Activated CD8-positive, alpha-beta memory T cell treated with anti-CD3 and anti-CD28 coated beads, Interleukin-2, amount 50 U/mL, for 4 hours (primary cell): ENCODE measurements at places on chromosomes 3 and 15.

- no peak for DNase-seq
Observed at GRCh38 chr15:79675982-79676381, 220.8 kb downstream of the MTHFS start.

- DNase-seq: no peak
Observed at GRCh38 chr3:130607553-130608154, 90.7 kb downstream of the COL6A6 start.

DNA sequence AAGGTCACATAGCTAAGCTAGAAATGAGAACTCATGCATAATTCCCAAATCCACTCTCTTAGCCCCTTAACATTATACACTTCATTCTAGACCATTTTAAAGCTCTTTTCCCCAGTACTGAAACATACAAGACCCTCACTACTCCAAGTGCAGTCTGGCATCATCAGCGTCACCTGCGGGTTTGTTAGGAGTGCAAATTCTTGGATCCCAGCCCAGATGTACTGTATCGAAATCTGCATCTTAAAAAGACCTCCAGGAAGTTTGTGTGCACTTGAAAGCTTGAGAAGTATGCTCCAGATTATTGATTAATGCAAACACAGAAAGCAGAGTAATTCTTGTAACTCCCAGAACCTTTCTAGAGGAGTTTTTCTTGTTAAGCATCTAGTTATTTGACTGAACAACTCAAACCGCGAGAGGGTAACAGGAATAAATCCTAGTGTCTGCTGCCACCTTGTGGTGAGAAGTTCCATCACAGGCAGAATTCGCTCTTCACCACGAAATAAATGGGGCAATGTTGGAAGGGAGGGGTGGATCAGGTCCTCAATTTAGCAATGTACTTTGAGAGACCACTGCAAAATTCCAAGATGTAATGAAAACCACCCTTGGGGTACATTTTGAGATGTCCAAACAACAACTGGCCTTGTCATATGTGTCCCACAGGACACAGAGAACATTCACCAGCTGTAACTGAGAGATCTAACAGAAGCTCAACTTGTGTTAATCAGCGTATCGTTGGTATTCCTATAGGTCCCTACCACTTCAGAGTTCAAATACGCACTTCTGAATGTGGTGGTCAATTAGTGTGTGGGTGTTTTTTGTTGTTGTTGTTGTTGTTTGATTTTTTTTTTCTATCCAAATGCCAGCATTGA is 583 bp upstream of the C3orf49 start:
- peak; percentile 63 for DNase-seq

- DNase-seq: no peak
Observed at GRCh38 chr3:143237077-143237627, 117.6 kb downstream of the CHST2 start.

DNA sequence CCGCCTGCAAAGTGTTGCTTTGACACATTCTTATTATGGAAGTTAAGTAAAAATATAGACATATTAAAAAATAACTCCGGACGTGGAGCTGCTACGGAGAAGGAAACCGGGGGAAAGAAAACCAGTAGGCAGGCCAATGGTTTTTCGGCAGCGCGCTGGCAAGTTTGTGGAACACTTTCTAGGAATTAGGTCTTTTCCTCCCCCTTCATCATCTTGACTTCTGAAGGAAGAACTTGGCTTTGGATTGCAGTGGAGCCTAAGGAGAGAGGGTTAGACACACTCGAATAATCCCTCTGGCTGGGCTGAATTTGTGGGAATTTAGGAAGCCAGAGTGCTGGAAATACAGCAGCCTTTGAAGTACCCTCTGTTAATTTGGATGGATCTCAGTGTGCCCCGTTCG is 317 bp downstream of the ROBO2 start:
- no peak for DNase-seq

GRCh38 chr3:18445401-18446148 is 20.4 kb upstream of the SATB1 start:
- peak; percentile 75 for DNase-seq

DNA sequence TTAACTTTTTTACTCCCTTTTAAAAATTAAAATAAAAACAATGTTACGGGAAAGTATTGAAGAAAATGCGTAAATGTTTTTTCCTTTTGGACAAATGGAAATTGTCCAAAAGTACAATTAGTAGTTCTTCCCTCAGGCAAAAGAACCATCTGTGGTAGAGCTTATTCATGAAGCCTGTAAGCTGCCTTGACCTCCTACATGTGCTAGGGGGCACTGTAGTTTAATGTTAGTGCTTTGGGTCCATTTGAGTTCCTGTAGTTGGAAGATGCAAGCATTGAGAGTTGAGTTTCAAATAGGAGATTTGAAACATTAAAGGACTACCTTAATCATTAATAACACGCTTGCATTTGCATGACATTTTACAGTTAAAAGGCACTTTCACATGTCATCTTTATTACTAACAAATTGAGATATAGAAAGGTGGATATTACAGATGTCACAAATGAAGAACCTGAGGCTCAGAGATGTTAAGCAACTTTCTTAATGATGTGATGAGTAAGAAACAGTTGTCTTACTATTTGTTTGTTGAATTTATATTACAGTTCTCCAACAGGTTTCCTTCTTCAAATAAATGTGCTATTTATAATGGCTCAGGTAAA is 1.8 kb upstream of the ZNF385D start:
- no peak for DNase-seq
